ENCODE measurements at places on chromosomes 3 and 15.

- DNase-seq = no peak
Observed at GRCh38 chr15:78243491-78243941, 9.2 kb upstream of the ACSBG1 start.

DNA sequence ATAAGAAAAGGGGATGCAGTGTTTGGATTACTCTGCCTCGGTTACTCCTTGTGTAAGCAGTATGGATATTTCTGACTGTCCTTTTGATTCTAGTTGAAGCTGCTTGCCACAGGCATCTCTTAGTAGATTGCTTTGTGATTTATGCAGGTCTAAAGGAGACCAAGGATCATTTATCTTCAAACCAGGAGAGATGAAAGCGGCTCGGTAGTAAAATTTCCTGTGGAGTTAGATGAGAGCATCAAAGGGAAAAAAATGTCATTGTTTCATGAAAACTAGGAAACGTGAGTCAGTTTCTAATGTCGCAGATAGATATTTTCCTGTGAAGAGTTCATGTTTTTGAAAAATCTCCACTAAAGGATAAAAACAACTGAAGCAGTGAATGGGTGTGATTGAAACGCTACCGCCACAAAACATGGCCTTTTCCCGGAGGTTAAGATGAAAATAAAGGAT is 254.0 kb upstream of the TBL1XR1 start:
- no peak for DNase-seq

- DNase-seq = no peak
Observed at GRCh38 chr3:123687286-123687685, 102.4 kb upstream of the HACD2 start.

DNA sequence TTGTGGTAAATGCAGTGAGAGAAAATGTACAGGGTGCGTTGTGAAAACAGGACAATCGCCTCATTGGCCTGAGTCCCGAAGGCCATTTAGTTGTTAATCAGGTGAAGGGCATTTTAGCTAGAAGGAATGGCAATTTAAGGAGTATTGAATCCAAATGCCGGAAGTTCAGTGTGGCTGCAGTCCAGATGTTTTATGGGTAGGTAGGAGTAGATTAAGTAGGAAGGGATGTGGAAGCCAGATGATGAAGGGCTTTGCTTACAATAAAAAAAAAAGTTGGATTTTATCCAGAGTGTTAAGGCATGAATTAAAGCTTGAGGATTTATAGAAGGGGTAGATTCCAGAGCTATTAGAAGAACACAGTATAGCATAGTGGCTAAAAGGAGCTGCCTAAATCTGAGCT is 572.7 kb downstream of the NLGN1 start:
- no peak for DNase-seq

DNA sequence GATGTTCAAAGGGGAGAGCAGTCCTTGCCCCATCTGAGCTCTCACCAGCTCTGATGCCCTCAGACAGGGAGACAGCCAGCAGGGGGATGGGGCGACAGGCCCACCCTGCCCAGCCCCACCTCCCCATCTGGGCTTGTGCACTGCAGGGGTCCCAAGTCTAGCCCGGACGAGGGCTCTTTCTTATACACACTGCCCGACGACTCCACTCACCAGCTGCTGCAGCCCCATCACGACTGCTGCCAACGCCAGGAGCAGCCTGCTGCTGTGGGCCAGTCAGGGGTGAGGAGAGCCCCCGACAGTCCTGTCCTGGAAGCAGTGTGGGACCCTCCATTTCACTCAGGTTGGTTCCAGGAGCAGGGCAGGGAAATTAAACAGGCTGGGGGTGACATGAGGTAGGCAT is 73.9 kb downstream of the BOC start:
- DNase-seq = no peak
